ENCODE measurements at places on chromosomes 2 and 18.
A peak's percentile ranks its signal among the peaks of the same experiment; 100 is the strongest.

DNA sequence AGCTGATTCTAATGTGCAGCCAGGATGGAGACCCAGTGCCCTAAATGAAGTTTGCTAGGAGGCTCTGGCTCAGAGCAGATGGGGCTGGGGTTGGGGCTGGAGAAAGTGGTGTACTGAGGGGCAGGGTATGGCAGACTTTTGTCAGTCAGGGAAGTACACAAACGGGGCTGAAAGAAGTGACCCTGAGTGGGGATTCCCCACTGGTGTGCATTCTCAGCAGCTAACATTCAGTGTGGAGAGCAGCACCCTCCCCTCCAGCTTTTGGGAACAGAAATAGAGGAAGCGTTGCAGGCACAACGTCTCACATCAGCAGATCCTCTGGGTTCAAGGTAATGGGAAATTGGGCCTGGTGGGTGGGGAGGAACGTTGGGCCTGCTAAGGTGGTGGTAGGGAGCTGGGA is 89.1 kb upstream of the GCFC2 start:
- no peak for DNase-seq

DNA sequence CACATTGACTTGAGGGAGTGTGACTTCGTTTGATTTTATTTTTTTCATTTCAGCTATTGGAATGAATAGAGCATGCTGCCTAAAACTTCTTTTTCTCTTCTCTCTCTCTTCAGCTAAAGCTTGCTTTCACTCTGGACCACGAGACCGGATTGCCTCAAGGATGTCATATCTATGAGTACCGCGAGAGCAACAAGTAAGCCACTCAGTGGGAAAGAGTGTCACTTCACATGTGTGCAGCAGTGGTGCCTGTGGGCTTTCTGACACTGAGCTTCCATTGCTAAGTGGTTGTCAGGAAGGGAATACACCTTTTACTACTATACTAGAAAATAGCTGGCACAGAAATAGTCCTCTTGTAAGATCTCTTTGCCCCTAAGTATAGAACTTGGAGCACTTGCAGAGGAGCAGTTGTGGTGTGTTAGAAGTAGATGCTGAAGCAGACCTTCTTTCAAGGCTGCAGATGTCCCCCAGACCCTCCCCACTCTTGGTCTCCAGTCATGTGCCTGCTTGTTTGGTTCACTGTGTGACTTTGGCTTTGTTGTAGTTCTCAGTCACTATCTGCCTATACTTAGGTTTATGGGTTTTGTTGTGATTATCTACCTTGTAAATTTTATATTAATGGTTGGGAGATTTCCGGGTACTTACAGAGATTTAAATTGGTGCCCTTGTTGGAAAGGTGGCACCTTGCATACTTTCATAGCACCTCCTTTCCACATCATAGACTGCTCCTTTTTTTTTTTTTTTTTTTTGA is 78.5 kb upstream of the ALPP start:
- DNase-seq, result no peak

DNA sequence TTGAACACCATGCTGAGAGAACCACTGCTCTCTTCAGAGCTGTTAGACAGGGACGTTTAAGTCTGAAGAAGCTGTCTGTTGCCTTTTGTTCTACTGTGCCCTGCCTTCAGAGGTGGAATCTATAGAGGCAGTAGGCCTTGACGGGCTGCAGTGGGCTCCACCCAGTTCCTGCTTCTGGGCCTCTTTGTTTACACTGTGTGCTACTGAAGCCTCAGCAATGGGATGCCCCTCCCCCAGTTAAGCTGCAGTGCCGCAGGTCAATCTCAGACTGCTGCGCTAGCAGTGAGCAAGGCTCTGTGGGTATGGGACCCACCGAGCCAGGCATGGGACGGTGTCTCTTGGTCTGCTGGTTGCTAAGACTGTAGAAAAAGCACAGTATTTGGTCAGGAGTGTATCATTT is 162.3 kb upstream of the NXPH2 start:
- DNase-seq, result no peak

DNA sequence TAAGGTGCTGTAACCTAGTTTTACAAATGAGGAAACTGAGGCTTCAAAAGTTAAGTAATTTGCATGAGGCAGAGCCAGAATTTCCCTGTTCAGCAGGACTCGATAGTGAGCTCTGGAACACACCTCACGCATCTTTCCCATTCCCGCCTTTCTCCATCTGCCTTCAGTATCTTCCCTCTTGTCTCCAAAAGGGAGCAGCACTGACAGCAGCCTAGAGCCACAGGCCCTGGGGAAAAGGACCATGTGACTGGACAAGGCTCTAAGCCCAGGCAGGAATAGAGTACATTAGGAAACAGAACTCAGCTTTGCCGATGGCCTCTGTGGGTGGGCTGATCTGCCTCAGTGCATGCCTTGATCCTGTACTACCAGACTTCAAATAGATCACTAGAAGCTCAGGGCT is 21.5 kb downstream of the GPR155 start:
- no peak for DNase-seq

GRCh38 chr2:20647738-20648137 is 3.2 kb downstream of the HS1BP3 start:
- no peak for DNase-seq

- DNase-seq, result peak; percentile 48
Measured at GRCh38 chr2:24793761-24794435, 673 bp downstream of the CENPO start.

GRCh38 chr2:28430377-28430765 is 37.7 kb downstream of the FOSL2 start:
- DNase-seq, result no peak

- DNase-seq, result no peak
Measured at GRCh38 chr2:1492711-1493430, 79.6 kb downstream of the TPO start.

DNA sequence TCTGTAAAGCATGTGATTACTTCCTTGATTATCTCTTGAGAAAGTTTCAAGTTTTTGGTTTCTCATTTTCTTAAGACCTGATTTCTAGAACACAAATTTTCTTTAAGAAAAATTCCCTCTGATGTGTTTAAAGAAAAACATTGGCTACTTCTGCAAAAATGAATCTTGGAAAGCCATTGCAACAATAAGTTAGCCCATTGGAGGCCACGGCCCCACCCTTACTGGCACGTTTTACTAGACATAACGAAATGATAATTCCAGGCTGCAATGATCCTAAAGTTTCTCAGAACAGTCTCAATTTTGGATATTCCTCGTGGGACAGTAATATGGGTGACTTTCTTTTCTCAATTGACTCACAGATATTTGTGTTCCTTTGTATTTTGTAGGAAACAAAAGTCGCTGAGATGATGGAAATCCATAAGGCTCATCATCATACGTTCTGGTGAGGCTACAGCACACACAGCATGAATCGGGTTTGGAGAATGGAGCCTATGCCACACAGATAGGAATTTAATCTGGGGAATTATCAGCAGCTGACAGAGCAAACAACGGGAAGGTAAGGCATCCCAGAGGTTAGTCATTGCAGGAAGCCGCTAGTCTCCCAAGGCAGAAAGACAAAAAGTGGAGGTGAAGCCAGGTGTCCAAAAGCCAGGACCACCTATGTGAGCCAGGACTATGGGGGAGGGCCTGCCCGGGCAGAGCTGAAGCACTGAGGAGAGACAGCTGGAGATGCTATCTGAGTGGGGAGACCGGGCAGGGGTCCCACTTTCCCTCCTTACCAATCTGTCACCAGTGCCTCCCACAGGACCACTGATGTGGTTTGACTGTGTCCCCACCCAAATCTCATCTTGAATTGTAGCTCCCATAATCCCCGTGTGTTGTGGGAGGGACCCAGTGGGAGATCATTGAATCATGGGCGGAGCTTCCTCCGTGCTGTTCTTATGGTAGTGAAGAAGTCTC is 35.9 kb downstream of the SOWAHC start:
- no peak for DNase-seq

- peak; percentile 51 for DNase-seq
Measured at GRCh38 chr2:179751163-179751809, 110.1 kb downstream of the ZNF385B start.

GRCh38 chr2:192448881-192449280 is 254.1 kb upstream of the TMEFF2 start:
- DNase-seq, result no peak

DNA sequence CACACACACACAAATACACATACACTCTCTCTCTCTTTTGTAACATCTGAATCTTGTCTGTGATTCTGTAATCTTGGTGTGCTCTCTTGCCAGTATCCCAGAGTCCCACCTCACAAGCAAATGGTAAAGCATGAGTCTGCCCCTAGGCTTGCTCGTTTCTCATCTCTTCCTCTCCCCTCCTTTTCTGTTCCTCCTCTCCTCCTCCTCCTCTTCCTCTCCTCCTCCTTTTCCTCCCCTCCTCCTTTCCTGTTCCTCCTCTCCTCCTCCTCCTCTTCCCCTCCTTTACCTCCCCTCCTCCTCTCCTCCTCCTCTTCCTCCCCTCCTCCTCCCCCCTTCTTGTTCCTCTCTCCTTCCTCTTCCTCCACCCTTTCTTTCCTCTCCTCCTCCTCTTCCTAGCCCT is 59.0 kb downstream of the TNFRSF11A start:
- no peak for DNase-seq

DNA sequence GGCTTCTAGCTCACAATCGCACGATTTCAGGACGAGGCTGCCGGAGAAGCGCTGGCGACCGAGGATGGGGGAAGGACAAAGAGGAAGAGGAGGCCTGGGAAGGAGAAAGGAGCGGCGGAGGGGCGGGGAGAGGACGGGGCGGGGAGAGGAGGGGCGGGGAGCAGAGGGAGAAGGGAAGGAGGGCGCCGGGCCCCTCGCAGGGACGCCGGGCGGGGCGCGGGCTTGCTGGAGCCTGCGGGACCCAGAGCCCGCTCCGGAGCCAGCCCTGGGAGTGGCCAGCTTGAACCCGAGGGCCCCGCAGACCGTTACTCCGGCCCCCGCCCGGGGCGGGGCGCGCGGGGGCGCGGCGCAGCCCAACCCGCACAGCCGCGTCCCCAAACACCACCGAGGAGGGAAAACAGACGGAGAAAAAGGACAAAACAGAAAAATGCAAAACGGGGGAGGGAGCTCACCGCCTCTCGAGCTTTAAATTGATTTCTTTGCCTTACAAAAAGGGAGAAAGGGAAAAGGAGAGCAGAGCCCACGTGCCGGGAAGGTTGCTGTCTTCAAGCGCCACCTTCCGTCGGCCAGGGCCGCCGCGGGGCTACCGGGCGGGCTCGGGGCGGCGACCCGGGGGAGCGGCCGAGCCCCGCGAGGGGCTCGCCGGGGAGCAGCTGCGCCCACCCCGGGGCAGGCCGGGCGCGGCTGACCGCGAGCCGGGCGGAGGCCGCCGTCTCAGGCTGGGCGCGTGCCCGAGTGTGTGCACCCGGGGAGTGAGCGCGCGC is 781 bp upstream of the SOX11 start:
- DNase-seq, result peak; percentile 16

DNA sequence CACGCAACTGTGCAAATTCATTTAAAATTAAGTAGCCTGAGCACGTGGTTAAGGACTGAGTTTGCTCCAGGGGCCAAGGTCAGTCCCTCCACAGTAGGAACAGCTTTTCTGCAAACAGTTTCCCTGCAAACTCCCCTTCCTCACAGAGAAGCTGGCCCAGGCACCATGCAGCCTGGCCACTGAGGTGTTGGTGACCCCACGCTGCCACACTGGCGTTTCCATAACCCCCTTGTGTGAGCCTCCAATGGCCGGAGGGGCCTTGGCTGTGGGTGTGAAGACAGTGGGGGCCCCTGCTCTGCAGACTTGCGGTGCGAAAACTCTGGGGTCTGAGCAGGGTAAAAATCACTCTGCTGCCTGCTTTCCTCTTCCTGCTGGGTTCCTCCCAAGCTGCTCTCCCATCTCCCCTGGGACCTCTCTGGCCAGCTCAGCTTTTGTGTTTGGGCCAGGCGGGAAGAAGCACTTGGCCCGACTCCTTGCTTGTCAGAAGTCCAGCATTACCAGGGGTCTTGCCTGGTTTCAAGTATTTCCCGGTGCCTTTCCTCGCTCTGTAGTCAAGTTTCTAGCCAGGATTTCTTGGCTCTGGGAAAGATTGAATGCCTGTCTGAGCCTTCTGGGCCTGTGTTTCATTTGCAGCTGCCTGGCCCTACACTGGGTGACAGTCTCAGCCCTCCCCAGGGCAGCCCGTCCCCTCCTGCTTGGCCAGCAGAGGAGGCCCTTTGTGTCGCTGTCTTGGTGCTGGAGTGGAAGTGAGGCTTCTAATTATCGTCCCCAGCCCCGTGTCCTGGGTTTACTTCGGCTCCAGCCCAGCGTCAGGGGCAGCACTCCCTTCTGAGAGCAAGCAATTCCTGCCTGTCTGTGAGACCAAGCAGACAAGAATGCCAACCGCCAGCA is 131.4 kb upstream of the SLC1A4 start:
- no peak for DNase-seq

- peak; percentile 4 for DNase-seq
Measured at GRCh38 chr2:150459281-150459680, 28.2 kb downstream of the RND3 start.

DNA sequence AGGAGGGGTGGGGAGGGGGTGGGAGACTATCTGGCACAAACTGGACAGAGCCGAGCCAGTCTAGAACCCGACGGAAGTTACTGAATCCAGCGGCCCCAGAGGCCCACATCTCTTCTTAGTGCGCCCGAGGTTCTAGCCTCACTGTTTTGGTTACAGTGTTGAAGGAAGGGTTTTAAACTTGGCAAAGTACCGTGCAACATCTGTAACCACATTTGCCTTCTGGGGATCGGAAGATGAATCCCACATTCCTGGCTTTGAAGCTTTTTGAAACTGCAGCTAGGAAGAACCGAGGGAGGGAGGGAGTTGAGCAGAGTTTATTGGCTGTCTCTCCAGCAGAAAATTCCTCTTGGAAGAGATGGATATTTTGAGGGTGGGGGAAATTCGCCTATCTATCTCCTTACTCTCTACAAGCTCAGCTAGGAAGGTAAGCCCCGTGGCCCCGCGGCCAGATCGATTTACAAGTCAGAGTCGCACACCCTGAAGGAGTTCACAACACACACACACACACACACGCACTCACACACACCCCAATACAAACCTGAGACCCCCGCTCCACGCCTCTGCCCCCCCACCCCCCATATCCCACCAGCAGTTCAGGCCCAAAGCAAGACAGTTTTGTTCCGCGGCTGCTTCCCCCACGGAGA is 1.0 kb downstream of the ACVR1 start:
- peak; percentile 50 for DNase-seq

- DNase-seq, result no peak
Measured at GRCh38 chr2:208671284-208671683, 264.7 kb downstream of the PTH2R start.

- no peak for DNase-seq
Measured at GRCh38 chr2:236946871-236947270, 138.8 kb upstream of the COPS8 start.

- no peak for DNase-seq
Measured at GRCh38 chr2:96329874-96330273, 4.8 kb downstream of the ITPRIPL1 start.

DNA sequence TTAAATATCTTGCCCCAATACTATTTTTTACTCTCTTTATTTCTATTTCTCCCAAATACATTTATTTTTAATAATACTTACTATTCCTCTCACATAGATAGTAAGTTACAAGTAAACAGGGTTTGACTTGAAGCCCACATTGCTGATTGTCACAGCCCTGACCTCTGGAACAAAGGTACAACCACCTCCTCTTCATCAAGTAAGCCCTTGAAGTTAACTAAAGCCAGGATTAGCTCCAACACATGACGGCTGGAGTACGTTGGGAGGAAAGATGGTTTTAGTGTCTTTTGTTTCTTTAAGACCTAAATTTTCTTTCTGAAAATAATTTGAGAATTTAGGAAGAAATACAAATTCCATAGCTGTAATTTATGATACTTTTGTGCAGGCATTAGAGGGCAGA is 949 bp downstream of the MYOM1 start:
- DNase-seq, result no peak

Measured in hematopoietic multipotent progenitor cell treated with erythropoietin and hydrocortisone succinate and interleukin-3 and kit ligand, for 4 days (in vitro differentiated cells).